ENCODE measurements at places on chromosomes 5 and 9.

- DNase-seq, result no peak
Measured at GRCh38 chr5:127518319-127518621, 830 bp downstream of the PRRC1 start.

DNA sequence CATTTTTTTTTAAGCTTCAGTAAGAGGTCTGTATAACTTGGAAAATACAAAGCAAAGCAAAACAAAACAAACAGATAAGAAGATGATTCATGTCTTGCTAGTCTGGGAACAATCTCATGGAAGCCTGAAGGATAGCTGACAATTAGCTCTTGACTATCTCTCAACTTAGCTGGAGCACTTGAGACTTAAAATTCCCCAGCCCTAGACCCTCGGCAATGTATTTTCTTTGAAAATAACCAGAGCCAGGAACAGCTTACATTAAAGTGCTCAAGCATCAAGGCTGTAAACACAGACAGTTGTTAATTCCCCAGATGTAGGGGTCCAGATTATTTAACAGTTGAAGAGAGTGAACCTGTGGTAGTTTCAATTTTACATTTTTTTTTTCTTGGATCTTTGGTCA, 82.9 kb downstream of the TMEM252 start:
- DNase-seq, result no peak

DNA sequence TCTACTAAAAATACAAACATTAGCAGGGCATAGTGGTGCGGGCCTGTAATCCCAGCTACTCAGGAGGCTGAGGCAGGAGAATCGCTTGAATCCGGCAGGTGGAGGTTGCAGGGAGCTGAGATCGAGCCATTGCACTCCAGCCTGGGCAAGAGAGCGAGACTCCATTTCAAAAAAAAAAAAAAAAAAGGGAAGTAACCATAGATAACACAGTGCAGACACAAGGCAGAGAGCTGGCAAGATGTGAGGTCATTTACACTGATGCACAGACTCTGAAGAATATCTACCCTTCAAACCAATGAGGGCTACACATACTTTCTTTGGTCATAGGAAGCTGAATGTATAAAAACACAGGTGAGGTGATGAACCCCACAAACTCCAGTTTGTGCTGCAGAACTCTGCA, 131.9 kb downstream of the DCP2 start:
- DNase-seq, result no peak

DNA sequence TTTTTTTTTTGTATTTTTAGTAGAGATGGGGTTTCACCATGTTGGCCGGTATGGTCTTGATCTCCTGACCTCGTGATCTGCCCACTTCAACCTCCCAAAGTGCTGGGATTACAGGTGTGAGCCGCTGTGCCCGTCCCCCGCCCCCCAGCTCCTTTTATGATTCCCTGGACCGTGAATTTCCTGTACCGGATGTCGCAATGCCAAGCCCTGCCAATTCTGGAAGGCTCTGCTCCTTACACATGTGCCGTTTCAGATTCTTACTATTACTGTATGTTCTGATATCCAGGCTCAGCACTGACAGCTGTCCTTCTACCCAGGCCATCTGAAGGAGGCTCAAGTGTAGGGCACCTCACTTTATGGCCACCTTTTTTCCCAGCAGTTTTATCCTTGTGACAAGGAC, 100.1 kb downstream of the PLCXD3 start:
- DNase-seq, result no peak

GRCh38 chr9:107992271-107992670, 502.7 kb upstream of the KLF4 start:
- no peak for DNase-seq

- DNase-seq, result no peak
Measured at GRCh38 chr9:98040212-98040611, 16.3 kb upstream of the NANS start.

- no peak for DNase-seq
Measured at GRCh38 chr9:137075275-137075775, 2.0 kb upstream of the UAP1L1 start.

GRCh38 chr5:74415695-74416102, 224.8 kb downstream of the ENC1 start:
- no peak for DNase-seq

- no peak for DNase-seq
Measured at GRCh38 chr9:129491487-129491855, 129.4 kb downstream of the C9orf50 start.

DNA sequence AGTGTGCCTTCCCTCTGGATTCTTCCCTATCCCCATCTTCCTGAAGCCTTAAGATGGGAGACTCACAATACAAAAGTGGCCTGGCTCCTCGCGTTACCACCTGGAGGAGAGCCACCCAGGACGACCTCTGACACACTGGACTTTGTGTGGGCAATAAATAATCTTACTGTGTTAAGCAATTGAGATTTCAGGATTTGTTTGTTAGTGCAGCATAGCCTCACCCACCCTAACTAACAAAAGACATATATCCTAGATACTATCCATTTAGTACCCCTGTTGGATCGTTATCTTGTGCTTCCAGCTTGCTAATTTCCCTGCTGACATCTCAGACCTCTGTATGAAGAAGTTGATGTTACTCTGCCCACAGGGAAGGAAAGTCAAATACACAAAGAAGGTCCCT, 7.9 kb downstream of the GABBR2 start:
- no peak for DNase-seq

GRCh38 chr9:134359493-134360179, 33.4 kb downstream of the RXRA start:
- DNase-seq, result no peak

GRCh38 chr9:136567651-136568287, 21.9 kb upstream of the NOTCH1 start:
- no peak for DNase-seq

- no peak for DNase-seq
Measured at GRCh38 chr9:84922051-84922450, 252.5 kb downstream of the NTRK2 start.

GRCh38 chr9:126421567-126422428, 95.2 kb downstream of the MVB12B start:
- DNase-seq, result no peak

- DNase-seq, result no peak
Measured at GRCh38 chr5:109316634-109317033, 93.1 kb downstream of the PJA2 start.

GRCh38 chr5:7015586-7016256, 302.5 kb downstream of the TENT4A start:
- no peak for DNase-seq

DNA sequence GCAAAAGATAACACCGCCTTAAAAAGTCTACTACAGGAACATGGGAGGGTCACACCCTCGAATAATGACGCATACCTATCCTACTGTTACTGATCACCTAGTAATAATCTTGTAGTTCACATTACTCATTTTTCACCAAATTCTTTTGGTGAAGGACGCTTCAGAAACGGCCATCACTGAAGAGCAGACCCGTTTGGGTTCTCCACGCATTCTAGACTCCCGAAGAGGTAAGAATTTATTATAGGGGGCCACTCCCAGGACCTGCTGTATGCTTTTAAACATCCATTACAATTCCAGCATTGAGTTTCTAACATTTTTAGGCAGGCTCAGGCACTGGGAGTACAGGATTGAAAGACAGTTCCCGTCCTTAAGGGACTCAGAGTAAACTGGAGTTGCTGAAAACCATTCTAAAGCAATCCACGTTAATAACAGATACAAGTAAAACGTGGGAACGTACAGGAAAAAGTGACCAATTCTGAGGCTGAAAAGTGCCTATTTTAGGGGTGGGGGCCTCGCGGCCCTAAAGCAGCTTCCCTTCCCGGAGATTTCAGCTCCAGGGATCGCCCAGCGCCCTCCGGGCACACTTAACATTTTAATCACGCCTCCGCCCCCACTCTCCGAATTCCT, at the start of gene FER:
FER (plus strand) TSS at position 124 of the 627 bp plus-strand sequence. CDS start 50,286 bp downstream, outside the sequence.
- no peak for DNase-seq

DNA sequence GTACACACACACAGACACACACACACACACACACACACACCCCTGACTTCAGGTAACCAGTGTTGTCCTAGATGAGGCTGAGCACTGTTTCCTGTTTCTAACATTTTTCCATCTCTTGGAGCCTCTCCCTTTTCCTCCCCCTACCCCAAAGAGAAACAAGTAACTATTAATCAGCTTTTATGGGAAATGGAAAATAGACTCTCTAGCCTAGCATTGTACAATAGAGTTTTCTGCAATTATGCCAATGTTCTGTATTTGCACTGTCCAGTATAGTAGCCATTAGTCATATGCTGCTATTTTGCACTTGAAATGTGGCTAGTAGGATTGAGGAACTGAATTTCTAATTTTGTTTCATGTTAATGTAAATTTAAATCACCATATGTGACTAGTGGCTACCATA, 33.1 kb downstream of the RAB3C start:
- DNase-seq, result no peak

DNA sequence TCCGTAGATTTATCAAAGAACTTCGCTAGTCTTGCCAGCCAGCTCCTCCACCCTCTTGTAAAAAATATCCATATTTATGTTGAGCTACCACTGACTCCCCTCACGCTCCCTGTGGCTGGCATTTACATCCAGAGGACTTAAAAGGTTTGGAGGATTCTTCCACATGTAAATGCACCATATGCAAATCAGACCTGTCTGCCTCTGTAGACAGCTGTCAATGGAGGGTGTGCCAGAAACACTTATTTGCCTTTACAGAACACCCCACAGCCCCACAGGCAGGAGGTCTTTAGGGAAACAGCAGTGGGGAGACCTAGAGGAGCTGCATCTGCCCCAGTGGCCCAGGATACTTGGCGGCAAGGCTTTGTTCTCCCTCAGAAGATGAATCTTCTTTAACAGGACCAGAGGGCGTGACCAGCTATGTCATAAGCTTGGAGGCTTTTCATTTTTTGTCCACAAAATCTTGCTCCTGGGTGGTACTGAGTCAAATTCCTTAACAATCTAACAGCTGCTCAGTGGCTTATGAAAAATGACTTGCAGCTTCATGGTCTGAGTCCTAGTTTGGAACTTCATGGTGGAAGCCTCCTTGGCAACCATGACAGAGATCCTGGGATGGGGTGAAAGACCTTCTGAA, 535.8 kb downstream of the EBF1 start:
- DNase-seq, result no peak

GRCh38 chr9:21965401-21965951, 28.7 kb downstream of the CDKN2A start:
- no peak for DNase-seq

DNA sequence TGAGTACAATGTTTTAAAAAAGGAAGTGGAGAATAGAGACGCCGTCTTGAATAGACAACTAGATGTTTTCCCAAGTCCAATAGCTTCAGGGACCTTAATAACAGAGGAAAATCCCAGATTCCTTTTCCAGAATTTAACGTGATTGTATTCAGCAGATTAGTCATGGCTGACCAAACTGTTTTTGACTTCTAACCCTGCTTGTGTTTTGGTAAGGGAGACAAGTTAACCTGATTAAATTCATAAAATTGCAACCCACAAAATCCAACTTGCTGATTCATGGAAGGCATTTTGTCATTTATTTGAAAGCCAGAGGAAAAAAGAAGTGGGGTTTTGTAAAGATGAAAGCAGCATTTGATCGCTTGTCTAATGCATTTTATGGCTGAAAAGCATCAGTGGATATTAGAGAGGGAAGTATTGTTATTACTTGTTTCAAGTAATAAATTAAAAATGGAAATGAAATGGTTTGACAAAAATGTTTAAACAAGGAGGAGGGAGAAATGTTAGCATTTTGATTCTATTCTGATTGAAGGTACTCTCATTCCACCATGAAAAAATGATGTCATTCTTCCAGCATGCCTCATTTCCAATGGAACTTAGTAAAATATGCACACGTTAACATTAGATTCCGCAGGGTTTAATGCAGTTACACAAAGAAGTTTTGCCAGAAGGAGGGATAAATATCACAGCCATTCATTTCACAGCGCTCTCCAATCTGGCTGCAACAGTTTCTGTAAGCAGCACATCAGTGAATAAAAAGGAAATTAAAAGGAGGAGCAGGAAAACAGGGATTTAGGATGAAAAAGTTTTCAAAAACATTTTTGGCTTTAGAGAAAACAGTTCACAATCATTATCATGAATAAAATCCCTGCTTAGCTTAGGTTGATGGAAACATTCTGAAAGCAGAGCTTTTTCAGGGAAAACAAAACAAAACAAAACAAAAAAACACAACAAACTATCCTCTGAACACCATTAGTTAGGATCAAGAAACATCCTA, 314.7 kb downstream of the PRR16 start:
- no peak for DNase-seq

DNA sequence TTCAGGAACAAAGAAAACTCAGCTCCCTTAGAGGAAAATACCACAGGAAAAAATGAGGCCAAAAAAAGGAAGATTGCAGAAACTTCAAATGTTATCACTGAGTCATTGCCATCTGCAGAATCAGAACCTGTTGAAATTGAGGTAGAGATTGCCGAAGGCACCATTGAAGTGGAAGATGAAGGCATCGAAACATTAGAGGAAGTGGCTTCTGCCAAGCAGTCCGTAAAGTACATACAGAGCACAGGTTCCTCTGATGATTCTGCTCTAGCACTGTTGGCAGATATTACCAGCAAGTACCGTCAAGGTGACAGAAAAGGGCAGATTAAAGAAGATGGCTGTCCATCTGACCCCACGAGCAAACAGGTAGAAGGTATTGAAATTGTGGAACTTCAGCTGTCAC, 30.8 kb upstream of the NIM1K start:
- no peak for DNase-seq

DNA sequence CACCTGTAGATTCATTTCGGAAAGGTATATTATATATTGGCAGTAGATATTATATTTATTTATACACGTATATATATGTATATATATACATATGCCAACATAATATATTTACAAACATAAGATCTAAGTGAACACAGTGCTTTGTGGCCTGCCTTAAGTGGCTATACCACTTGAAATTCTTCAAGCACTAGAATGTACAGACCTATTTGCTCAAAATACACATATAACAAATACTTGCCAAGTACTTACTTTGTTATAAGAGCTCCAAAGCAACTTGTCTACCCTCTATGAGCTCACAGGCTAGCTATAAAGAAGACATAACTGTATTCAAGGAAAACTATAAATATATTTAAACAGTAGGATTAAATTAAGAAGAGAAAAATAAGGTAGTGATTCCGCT, 33.6 kb upstream of the SLC36A1 start:
- DNase-seq, result no peak

- DNase-seq, result no peak
Measured at GRCh38 chr5:4189317-4189716, 593.7 kb downstream of the IRX1 start.

Measured in SK-N-MC (cell line).